Putamen (tissue), 1 donor: ENCODE measurements at places on chromosomes 11 and 22.
A peak's percentile ranks its signal among the peaks of the same experiment; 100 is the strongest.

GRCh38 chr22:31556627-31557203 lies 60.4 kb downstream of the SFI1 start:
- DNase-seq: peak; percentile 45

DNA sequence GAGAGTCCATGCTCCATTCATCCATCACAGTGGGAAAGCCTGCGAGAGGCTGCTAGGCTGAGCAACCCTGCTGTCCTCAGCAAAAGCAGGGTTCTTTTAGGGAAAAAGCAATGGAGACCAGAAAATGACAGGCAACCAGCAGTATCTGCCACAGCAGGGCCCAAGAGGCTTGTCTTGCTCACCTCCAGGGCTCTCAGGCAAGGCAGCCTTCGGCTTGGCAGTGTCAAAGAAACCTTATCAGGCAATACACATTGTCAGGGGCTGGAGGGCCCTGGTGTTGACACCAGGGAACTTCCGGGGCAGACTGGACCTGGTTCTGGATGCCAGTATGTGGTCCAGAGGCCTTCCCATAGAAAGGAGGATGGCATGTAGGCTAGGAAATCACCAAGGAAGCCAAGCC lies 10.2 kb upstream of the TLCD5 start:
- no peak for DNase-seq

GRCh38 chr22:49332691-49333090 lies 495.0 kb downstream of the BRD1 start:
- no peak for DNase-seq

DNA sequence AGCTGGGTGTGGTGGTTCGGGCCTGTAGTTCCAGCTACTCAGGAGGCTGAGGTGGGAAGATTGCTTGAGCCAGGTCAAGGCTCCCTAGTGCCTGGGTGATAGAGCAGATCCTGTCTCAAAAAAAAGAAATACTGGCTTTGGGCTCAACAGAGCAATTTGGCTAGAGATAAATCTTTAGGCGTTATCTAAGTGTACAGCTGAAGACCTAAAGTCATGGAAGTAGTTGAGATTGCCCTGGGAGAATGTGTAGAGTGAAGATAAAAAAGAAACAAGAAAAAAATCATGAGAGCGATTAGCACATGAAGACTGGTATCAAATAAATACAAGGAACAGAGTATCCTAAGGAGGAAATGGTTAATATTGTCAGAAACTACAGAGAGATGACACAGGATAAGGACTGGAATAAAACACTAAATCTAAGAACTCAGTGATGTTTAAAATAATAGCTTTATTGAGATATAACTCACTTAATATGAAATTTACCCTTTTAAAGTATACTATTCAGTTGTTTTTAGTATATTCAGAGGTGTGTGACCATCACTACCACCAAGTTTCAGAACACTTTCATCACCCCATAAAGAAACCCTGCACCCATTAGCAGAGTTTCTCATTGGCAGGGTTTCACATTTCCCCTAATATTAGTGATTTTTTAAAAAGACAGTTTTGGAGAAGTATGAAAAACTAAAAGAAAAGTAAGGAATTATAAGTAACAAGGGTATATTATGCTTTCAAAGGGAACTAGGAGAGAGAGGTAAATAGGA lies 20.7 kb downstream of the PIK3C2A start:
- DNase-seq: no peak

GRCh38 chr11:44829838-44830237 lies 103.1 kb downstream of the TSPAN18 start:
- DNase-seq: no peak

- DNase-seq: peak; percentile 31
Measured at GRCh38 chr11:72924568-72925190, 110.5 kb downstream of the ATG16L2 start.

DNA sequence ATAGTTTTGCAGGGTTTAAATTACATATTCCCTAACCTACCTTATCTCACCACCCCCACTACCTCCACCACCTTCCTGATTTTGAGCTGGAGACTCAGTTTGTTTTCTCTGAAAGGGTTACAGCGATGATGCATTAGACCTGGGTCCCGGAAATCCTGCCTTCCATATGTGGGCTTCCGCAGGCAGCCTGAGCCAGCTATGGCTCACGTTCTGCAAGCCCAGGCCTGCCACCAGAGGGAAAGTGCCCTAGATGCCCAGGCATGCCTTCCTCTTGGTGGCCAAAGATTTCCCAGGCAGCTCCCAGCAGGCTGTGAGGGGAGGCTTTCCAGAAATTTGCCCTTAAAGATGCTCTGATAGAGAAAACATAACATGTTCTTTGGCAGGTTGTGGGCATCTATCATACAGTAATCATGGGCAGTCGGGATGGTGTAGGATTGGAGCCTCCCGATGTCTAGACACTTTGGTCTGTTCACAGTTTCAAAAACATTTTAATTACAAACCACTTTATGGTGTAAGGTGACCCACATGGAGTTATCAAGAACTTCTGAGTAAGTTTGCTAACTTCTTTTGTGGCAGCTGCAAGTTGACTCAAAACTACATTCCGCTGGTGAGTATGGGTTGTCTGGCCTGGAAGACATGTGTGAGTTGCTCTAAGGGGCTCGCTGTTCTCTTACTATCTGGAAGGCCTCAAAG lies 79.3 kb downstream of the MICAL2 start:
- no peak for DNase-seq

- DNase-seq: no peak
Measured at GRCh38 chr11:47595967-47596366, 1.8 kb upstream of the C1QTNF4 start.

DNA sequence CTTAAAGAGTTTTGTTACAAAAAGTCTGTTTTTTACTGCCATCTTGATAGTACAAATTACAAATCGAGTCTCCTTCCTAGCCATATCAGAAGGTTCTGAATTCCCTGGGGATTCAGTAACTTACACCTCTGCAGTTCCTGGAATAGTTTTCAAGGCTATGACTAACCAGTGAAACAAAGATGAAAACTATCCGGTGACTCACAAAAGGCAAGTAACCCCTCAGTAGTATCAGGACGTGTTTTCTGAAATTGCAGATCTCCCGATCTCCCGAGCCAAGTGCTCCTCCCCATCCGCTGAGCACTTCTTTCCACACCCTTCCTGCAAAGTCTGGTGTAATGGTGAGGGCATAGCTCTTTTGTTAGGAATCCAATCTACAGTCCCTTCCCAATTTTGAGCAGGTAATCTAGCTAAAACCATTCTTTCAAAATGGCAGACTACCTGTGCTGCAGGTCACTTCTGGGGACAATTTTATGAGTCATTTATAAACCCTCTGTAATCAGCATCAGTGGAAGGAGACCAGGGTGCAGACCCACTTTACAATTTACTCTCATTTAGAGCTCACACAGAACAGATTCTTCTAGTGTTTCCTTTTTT lies 7.7 kb downstream of the E2F8 start:
- no peak for DNase-seq

- DNase-seq: no peak
Measured at GRCh38 chr11:119029069-119029339, 1.7 kb downstream of the SLC37A4 start.

DNA sequence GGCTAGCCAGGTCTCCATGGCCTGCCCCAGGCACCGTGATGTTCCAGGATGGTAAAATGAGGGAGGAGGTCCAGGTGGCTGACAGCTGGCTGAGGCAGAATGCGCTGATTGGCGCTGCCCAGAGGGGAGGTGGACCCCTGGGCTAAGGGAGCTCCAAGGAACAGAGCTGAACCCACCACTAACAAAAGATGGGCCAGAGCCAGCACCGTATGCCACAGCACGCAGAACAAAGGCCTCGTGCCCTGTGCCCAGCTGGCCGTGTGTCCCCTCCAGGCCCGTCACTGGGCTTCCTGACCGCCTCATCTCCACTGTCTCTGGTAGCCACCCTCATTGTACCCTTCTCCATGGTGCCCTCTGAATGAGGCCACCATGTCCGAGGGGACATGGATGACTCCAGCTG lies 19.6 kb upstream of the PRODH start:
- DNase-seq: no peak

DNA sequence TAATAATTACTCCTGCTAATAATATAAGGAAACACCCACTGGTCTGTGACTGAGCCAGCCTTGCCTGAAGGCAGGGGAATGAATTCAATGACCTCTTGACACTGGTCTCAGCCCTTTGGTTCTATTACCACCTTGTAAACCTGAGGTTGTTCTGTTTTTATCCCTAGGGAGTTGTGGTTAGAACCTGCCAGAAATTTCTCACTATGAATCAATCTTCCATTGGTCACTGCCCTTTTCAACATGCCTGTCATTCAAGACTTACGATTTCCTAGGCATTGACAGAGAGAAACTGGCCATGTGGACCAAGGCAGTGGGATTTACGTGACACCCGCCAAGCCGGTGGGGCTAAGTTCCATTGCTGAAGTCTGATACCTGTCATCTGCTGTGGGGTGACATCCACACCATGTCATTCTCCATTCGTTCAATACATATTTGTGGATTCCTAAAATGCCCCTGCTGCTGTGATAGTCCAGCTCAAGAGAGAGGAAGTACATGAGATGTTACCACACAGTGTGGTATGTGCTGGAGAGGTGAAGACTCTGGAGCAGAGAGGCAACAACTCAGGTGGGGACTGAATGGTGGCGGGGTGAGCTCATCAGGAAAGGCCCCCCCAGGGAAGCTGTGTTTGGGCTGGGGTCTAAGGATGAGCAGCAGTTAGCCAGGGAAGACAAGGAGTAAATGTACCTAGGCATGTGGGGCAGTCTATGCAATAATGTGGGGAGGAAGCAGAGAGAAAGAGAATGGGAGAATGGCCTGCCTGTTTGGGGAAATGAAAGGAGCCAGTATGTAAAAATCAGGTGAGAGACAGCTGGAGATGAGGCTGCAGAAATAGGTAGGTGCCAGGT lies 15.2 kb upstream of the EHF start:
- DNase-seq: no peak

DNA sequence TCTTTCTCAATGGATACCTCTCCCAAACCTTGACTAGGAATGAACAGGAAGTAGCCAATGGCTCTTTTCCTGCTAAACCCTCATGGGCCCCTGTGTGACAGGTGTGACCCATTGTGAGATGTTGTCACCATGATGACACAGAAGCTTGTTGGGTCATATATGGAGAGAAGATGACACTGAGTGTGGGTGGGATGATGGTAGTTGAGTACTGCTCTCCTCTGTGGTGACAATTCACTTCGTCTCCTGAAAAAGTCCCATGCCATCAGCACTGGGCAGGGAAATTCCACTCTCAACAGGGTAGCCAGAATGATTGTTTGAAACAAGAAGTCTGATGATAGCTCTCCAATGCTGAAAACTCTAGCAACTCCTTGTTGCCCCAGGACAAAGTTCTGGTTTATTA lies 94.0 kb upstream of the SEZ6L start:
- DNase-seq: no peak

GRCh38 chr22:49371325-49372110 lies 456.2 kb downstream of the BRD1 start:
- DNase-seq: no peak

DNA sequence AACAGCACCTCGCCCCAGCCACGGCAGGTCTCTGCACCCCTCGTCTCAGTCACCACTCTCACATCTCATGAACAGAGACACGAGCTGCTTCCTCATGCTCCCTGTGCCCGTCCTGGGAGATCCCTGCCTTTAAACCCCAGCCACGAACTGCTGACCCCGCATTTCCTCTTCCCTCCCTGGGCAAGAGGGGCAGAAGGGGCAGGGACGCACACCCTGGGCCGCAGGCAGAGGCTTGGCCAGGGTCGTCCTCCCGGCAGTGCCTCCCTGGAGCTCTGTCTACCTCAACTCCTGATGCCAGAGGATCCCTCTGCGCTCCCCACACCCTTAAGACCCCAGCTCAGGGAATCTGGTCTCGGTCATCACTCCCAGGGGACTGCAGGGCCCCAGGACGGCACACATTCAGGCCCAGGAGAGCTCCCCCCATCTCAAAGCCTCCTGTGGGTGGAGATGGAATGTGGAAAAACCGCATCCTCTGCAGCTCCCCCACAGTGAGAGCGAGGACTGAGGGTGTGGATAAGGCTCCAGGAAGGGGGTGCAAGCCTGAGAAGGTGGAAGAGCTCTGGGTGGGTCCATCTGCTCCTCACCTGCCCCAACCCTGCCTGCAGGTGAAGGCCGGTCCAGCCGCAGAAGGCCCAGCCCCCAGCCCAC lies 1.2 kb downstream of the BID start:
- no peak for DNase-seq

DNA sequence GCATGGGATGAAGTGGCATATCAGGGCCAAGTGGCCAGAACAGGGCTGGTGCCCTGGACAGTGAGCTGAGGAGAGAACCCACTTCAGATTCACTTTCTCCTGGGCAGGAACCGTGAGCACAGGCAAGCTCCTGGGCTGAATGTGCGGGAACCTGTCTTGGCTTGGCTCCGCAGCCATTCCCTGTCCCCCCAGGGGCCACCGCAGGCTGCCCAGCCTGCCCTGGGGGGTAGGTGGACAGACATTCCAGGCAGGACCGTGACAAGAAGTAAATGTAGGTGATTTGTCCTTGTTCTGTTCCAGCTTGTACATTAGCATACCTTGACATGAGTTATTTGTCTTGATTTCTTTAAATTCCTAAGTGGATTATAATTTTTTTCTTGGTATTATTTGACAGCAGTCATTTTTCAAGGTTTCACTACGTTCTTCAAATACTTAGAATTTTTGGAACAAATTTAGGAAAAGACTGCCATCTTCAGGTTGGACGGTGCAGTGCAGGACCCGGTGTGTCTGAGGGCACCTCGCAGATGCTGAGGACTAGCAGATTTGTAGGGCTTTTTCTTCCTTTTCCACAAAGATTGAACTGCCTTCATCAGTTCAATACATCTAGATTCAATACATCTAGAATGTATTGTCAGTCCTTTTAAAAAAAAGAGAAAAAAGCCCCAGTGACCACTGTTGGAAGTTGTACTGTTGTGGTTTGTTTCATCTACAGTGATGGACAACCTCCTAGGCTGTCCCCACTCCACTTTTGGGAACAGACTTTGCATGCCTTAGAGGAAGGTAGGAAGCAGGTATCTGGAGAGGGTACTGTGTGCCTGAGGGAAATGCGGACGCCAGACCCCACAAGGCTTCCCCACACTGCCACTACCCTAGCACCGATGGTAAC lies 115.1 kb upstream of the RASSF10 start:
- peak; percentile 51 for DNase-seq

DNA sequence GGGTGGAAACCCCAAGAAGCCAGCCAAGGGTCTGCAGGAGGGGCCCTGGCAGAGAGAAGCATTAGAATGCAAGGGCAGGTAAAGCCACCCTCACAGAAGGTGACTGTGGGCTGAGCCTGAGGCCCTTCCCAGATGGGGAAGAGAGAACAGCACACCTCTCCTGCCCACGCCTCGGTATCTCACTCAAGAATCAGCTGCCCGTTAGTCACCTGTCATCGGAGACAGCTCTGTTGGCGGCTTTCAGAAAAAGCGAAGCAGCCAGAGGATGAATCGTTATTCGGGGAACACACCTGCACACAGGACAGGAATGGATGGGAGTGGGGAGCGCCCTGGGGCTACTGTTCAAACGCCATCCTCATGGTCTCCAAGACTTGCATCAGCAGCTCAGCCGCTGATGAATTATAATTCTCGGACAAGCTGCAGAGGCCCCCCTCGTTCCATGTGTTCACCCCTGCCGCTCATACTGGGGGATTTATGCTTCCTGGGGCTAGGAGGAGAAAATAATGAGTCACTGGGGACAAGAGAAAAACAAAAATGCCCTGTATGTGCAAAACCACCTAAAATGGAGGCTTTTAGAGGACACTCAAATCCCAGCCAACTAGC lies 21.6 kb upstream of the TMA7B start:
- no peak for DNase-seq
